SK-MEL-5 (cell line): ENCODE measurements at places on chromosomes 4 and X. TPM values are rescaled to one million over a fixed set of nuclear protein-coding genes. Genes with fewer than 3 reads are reported as not detected.
A peak's percentile ranks its signal among the peaks of the same experiment; 100 is the strongest.

Gene PABPC5
- 1.7 and 2.0 TPM in 2 replicates for total RNA-seq

- peak; percentile 9 for DNase-seq
Observed at GRCh38 chr4:171644430-171645057, 168.7 kb upstream of the GALNTL6 start.

DNA sequence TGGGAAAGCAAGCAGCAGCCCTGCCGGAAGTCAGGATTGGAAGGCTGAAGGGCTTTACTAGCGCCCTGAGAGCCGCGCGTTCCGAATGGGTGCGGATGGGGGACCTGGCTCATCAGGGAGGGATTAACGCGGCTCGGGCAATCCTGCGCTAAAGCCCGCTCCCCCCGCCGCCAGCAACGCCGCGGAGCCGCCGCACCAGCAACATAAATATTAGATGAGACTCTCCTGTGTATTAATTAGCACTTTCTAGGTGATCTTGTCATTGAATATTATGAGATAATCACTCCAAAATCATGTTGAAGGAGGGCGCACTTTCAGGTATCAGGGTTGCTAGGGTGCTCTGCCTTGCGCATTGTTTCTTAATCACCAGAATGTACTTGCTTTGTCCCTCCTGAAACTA, 357.2 kb upstream of the FAM241A start:
- no peak for DNase-seq

Gene EDA
- total RNA-seq, result 0.98 and 1.1 TPM in 2 replicates

DNA sequence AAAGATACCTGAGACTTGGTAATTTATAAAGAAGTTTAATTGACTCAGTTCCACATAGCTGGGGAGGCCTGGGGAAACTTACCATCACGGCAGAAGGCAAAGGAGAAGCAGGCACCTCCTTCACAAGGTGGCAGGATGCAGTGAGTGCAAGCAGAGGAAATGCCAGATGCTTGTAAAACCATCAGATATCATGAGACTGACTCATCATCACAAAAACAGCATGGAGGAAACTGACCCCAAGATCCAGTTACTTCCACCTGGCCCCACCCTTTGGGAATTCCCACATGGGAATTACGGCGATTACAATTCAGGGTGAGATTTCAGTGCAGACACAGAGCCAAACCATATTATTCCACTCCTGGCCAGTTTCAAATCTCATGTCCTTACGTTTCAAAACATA, 514.7 kb upstream of the SPANXN1 start:
- no peak for DNase-seq

Gene ZFP42
- total RNA-seq, result not detected in 2 replicates

GRCh38 chr4:8472689-8473197, 32.2 kb downstream of the TRMT44 start:
- no peak for DNase-seq

GRCh38 chrX:15973299-15973698, 118.7 kb upstream of the AP1S2 start:
- peak; percentile 76 for DNase-seq

DNA sequence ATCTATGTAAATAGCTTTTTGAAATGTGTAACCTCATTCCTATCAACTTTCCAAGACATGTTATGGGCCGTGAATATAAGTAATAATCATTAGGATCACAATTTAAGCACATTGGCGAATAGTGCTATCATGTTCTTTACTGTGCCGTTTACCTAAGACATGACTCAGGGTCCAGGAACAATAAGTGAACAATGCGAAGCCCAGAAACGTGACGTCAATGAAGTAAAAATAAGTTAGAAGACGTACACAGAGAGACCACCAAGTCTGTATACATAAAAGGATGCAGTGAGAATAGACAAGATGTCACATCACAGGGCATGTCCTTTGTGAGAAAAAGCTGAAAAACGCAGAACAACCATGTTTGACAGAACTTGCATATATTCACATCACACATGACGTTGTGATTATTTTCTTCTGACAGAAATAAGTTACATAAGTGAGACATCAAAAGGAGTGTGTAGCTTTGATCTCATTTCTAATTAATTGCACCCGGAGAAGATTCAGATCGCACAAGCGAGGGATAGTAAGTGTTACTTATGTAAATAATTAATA, 49.4 kb upstream of the FAT1 start:
- DNase-seq, result no peak

DNA sequence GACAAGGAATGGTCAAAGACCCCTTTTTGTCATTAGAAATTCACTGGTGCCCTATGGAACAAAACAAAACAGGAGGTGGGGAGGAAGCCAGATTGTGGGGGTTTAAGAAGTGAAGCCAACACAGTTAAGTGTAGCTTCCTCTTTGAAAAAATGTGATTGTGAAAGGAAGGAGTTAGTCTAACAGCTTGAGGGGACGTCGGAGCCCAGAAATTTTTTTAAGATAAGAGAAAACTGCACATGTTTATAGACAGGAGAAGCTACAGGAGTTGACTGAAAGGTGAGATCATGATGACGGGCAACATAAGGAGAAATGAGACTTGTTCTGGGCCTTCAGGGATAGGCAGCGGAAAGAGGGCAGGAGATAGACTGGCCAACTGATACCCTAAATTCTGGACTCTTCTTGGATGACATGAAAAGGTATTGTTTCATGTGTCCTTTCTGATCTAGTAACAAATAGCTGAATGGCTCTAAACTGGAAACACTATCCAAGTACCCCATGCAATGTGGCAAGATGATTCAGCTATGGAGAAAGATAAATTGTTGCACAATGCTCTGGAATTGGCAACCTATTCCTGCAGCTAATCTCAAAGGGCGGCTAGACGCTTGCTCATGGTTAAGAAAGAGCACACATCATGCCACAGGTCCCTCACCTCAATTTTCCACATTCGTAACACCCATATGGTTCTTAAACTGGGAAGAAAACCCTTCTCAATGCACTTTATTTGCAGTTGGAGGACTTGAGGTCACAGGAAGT, 3.7 kb upstream of the HDAC8 start:
- no peak for DNase-seq
